ENCODE measurements at places on chromosomes 3 and 15.

DNA sequence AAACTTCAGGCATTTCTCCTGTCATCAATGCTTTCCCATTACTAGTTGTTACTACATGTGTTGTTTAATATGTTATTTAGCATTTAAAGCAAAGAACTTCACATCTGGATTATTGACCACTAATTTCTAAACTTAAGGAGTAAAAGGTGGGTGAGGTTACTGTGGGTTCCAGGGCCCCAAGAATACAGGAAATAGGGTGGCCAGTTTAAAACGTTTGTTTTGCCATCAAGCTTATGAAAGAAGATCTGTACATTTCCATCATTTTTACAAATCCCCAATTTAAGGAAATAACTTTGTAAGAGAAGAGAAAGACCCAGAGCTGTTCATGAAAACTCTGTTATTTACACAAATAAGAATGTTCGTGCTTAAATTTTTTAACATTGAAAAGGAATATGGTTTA is 54.5 kb upstream of the ACKR4 start:
- DNase-seq: no peak

- no peak for DNase-seq
Observed at GRCh38 chr15:78265752-78266224, 1.4 kb downstream of the DNAJA4 start.

- no peak for DNase-seq
Observed at GRCh38 chr3:131803113-131803512, 231.7 kb downstream of the CPNE4 start.

GRCh38 chr3:47578119-47578632 is 489 bp downstream of the CSPG5 start:
- DNase-seq: peak; percentile 36

DNA sequence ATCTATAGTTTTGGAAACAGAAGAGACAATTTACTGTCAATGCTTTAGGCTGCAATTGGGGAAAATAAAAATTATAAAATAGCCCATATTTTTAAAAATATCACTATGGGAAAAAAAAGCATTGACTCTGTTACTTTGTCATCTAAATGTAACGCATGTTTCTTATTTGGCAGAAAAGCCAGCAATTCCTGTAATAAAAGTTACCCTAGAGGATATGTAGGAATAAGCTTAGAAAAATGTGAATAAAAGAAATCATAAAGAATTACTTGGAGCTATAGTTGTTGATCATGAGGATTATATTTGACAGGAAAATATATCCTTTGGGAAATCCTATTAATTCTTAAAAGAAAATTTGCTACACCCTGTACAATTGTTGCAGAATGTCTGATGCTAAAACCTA is 515.4 kb upstream of the IL12A start:
- DNase-seq: no peak

DNA sequence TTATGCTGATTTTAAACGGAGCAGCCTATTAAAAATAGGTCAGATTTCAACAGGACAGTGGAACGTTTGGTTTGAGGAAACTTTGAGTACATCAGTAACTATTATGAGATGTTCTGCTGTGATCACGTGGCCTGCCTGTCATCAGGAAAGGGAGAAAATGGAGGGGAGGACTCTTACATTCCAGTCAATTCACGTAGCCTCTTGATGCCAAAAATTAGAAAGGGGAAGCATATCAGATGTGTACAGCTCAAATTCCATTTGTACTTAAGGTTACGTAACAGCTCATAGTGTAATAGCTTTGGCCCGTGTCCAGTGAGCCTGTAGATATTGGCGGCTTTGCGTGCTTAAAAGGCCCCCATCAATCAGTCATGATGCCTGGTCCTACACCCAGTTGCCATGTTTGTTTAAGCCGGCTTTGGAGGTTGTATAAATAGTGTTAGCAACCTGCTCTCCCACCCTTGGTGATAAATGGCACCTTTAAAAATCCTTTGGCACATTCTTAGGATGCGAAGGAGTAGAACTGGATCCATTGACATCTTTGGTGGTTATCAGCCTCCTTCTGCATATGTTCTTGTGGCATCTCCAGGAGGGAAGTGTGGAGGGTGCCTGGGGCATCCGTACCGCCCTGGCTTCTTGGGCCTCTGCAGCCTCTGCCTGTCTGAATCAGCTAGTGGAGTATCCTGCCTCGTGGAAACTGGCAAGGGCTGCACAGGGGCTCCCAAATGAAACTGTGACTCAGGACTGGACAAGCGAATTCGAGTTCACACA is 163.9 kb downstream of the THSD4 start:
- no peak for DNase-seq

DNA sequence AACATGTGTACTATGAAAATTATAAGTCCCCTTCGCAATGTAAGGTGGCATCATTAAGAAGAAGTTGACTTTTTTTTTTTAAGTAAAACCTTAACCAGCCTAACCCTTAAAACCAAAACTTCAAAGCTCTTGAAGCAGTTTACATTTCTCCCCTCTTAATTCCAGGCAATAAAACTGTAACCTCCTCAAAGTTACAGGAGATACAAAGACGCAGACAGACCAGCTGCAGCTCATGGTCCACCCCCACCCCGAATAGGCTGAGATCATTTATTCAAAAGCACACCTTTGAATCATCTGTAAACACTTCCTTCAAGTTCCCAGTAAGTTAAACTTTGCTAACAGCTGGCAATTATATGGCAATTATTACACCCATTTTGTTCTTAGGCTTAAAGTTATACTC is 414.5 kb downstream of the ERC2 start:
- DNase-seq: no peak

DNA sequence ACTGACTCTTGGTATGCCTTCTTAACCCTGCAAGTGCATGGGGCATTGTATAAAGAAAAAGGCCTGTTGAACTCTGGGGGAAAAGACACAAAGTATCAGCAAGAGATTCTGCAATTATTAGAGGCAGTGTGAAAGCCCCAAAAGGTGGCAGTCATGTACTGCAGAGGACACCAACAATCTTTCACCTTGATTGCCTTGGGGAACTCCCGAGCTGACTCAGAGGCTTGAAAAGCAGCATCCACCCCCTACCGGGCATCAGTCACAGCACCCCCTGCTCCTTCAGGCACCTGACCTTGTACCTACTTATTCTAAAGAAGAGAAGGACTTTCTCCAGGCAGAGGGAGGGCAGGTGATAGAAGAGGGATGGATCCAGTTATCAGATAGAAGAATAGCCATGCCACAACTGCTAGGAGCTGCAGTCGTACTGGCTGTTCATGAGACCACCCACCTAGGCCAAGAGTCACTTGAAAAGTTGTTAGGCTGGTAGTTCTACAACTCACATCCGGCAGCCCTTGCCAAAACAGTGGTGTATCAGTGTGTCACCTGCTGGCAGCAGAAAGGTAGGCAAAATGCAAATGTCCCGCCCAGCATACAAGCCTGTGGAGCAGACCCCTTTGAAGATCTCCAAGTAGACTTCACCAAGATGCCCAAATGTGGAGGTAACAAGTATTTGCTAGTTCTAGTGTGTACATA is 241.6 kb upstream of the CNTN6 start:
- no peak for DNase-seq
